ENCODE measurements at places on chromosomes 4 and X.

GRCh38 chrX:78650906-78651437, 8.2 kb downstream of the RTL3 start:
- no peak for DNase-seq

DNA sequence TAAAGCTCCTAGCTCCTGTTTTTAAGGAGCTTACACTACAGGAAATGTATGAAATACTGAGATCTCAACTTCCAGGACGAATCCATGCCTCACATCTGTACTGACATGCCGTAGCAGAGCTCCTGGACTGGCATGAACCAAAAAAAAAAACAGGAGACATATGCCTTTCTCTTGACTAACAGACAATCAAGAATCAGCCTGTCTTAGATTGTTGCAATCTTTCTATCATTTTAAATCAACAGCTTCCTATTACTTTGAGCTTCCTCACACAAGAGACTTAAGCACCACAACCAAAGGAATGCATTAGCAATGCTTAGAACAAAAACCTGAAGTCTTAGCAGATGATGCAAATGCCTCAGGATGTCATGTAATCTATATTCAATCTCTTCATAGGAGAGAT, 34.7 kb upstream of the AREG start:
- no peak for DNase-seq

DNA sequence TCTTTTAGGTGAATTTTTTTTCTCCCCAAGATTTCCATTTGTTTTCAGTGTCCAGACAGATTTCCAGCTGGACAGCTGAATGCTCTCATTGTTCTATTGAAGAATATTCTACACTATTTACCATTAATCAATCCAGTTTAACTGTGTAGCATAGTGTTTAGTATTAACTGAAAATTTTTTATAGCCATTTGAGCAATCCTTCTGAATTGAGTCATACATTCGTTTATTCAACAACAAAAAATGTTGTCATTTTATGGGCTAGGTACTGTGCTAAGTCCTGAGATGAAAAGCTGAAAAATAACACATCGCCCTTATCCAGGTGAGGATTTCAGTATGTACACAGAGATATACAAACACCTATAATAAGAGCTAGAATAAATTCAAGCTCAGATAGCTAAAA, 223.3 kb downstream of the COL25A1 start:
- DNase-seq = no peak

DNA sequence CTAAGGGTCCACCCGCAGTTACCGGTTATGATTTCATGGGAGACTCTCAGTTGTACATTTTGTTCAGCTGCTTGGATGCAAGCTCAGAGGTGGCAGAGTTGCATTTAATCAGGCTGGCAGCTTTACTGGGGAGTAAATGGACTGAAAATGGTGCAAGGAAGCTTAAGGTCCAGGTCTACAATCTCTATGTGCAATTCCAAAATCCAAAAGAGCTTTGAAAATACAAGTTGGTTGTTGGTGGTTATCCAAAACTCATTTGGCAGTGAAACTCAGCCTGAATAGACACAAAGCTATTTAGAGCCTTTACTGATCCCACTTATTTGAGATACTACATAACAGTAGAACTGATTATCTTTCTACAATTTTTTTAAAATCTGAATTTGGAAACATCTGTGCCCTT, 11.8 kb upstream of the ZFP42 start:
- no peak for DNase-seq

DNA sequence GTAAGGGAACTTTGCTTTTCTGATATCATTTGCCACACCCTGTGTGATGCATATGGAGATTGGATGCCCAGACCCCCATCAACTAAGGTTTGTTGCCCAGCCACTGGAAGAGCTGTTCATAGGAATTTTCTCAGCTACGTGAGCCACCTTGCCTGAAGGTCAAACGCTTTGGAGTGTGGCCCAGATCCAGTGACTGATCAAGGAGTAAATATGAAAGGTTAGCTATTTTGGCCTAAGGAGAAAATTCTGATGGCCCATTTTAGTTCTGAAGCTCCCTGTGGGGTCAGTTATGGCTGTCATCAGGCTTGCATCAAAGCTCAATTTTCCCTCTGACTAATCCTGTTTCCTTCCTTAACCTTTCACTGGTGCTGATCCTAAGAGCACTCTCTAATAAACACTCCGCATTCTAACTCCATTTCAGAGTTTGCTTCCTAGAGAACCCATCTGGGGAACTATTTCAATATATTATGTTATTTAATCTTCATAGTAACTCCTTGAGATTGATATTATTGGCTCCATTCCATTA, 407.7 kb downstream of the SPRY1 start:
- no peak for DNase-seq

GRCh38 chr4:184860018-184860779, 34.4 kb upstream of the ACSL1 start:
- DNase-seq = no peak

DNA sequence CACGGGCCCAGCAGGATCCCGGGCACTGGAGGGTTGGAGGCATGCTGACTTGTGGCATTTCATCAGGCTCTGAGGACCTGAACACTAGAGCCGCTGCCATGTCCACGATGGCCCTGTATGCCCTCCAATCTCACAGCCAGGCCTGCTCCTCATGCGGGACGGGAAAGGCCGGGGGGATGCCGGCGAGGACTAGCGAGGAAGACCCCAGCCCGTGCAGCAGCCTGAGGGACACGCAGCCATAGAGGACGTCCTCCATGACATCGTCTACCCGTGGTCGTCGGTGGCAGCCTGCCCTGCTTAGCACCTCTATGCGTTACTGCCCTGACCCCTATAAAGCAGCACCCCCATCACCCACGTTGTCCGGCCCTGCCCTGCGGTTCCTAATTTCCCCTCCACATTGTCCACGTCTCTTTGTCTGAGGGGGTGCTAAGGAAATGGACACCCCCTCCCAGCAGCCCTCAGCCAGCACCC, 32.6 kb downstream of the HMX1 start:
- DNase-seq = no peak

- DNase-seq = no peak
Observed at GRCh38 chr4:37451656-37452055, 207.1 kb downstream of the NWD2 start.

GRCh38 chr4:38368613-38369012, 295.4 kb upstream of the KLF3 start:
- DNase-seq = no peak

GRCh38 chrX:42934020-42934726, 156.2 kb upstream of the PPP1R2C start:
- DNase-seq = no peak

DNA sequence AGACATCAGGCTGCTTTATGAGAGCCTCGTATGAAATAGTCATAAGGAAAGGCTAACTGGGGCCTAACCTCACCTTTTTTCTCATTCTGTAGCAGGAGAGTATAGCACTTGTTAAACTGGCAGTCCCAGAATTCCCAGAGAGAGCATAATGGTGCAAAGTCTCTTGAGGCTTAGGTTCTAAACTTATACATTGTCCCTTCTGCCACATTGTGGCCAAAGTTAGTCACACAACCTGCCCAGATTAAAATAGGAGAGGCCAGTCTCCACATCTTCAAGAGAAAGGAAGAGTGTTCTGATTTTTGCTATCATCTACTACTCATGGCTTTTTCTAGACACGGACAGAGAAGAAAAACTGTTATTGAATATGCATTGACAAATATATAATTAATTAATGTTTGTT, 1588.9 kb upstream of the PCDH7 start:
- no peak for DNase-seq

DNA sequence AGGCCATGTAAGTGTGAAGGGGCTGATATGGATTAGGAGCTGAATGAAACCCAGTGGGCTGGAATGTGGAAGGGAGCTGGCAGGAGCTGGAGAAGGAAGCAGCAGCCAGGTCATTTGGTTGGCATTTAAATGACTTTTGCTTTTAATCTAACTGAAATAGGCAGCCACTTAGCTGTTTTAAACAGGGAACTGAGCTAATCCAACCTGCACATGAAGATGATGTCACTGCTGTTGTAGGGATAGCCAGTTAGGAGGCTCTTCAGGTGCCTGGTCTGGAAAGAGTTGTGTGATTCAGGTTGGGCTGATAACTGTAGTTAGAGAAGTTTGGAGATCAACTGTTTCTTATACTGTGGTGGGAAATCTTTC, 122.4 kb downstream of the PALLD start:
- no peak for DNase-seq

- no peak for DNase-seq
Observed at GRCh38 chrX:151713849-151714248, 2.0 kb upstream of the FATE1 start.

DNA sequence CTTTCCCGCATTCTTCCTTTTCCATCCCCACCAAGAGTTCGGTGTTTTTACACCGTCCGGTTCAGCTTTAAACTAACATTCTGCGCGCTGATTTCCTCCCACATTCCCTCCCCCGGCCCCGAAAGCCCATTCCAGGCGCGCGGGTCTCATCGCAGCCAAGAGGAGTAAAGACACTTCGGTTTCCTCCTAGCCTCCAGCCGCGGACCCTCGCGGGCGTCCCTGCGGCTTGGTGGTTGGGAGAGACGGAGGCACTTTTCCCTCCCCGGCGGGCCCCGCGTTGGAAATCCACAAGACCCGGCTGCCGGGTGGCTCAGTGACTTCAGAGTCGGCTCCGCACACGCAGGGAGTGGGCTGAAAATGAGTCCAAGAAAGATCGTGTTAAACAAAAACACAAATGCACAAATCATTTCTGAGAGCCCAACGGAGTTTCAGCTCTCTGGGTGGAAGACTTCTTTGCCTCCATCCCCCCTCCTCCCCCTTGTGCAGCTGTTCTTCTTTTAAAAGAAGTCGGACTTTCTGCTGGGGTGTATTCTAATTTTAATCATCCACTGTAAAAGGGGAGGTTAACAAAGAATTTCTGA, 2.0 kb upstream of the ARX start:
- no peak for DNase-seq

GRCh38 chr4:71254451-71255012, 84.3 kb upstream of the SLC4A4 start:
- DNase-seq = no peak

DNA sequence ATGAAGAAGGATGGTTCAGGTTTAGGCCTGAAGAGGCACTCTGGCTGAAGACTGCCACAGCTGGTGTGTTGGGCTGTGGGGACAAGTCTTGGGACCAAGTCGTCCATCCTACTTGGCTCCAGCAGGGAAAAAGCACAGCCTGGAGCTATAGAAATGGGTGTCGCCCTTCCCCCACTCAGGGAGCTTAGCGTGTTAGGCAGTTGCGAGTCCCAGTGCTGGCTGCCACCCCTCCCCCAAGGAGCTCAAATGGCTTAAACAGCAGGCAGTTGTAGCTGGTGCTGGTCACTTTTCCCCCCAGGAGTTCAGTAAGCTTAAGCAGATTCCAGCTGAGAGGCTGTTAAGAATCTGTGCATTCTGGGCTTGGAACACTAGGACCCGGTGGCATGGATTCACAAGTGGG, 319.5 kb upstream of the POF1B start:
- no peak for DNase-seq

DNA sequence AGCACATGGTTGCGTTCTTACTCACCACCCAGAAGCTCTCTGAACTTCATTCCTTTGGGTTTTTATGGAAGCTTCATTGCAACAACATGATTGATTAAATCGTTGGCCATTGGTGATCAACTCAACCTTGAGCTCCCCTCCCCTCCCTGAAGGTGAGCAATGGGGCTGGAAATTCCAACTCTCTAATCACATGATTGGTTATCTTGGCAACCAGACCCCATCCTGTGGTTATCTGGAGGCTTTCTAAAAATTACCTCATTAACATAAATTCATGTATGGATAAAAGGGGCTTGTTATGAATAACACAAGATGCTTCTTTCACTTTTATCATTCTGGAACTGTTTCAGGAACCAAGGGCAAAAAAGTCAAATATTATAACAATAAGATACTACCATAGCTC, 34.6 kb upstream of the NMU start:
- DNase-seq = no peak

- no peak for DNase-seq
Observed at GRCh38 chrX:2614911-2615310, 76.2 kb upstream of the CD99 start.

- no peak for DNase-seq
Observed at GRCh38 chr4:92175250-92175649, 128.5 kb upstream of the GRID2 start.

- no peak for DNase-seq
Observed at GRCh38 chrX:140342410-140342809, 162.5 kb downstream of the SOX3 start.

- peak; percentile 80 for DNase-seq
Observed at GRCh38 chr4:105474099-105474518, 247 bp upstream of the PPA2 start.

DNA sequence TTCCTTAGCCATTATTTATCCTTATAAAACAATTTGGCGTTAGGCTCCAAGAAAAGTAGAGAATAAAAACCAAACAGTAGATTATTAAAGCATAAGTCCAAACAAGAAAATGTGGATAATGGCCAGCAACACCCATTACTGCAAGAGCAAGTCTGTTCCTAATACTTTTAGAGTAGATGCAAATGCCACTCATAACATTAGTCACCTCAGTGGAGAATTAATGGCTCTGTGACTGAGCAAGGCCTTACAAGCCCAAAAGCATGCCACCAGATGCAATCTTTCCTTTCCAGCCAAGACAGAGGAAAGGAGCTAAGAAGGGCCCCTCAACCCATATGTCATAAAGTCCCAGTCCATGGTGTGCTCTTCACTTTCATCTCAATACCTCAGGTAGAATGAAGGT, 373.8 kb downstream of the OPHN1 start:
- DNase-seq = no peak

GRCh38 chrX:4655743-4656142, 942.3 kb upstream of the PRKX start:
- no peak for DNase-seq

- DNase-seq = no peak
Observed at GRCh38 chrX:86137071-86137470, 11.2 kb upstream of the DACH2 start.

DNA sequence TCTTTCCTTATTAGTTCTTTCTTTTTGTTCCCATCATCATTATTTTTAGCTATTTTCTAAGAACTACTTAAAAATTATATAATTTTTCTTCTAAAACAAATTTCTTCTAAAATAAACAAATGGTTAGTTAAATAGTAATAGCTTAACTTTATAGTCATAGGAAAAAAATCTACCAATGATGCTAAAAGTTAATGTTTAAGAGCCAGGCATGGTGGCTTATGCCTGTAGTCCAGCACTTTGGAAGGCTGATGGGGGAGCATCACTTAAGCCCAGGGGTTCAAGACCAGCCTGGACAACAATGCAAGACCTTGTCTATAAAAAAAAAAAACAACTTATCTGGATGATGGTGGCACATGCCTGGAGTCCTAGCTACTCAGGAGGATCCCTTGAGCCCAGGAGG, 127.1 kb upstream of the ANXA3 start:
- no peak for DNase-seq

- no peak for DNase-seq
Observed at GRCh38 chr4:1933700-1934099, 62.5 kb downstream of the NSD2 start.

- no peak for DNase-seq
Observed at GRCh38 chrX:83593634-83594294, 85.7 kb downstream of the POU3F4 start.

DNA sequence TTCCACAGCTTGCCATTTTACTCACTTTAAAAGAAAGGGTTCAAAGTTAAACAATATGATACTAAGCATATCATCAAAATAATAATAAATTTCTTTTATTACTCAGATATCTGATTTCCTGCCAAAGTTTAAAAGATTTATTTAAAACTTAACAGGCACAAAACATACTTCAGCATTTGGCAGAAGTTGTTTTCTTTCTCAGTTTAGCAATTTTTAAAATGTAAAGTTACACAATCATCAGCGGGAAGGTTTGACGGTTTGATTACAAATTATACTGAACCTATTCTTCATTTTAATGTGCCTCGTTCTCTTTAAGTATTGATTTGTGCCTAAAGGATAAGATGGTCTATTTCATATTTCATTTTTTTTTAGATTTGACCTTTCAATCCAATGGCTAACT, 227.2 kb downstream of the APBB2 start:
- DNase-seq = no peak

GRCh38 chr4:169246279-169246678, 24.5 kb downstream of the SH3RF1 start:
- no peak for DNase-seq
